ENCODE measurements at places on chromosomes 6 and 20.

DNA sequence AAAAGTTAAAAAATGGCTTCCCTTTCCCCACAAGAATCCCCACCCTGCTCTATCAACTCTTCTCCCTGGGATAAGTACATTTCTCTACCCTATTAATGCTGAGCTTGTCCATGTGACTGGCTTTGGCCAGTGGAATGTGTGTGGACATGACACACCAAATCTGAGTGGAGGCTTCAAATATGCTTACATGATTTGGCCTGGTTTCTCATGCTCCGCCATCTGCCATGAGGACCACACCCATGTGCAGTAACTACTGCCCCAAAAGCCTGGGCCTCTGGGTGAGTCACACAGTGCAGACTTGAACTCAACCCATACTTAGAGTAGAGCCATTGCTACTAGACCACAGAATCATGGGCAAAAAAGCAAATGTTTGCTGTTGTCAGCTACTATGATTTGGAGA lies 65.4 kb downstream of the PRND start:
- DNase-seq: no peak

DNA sequence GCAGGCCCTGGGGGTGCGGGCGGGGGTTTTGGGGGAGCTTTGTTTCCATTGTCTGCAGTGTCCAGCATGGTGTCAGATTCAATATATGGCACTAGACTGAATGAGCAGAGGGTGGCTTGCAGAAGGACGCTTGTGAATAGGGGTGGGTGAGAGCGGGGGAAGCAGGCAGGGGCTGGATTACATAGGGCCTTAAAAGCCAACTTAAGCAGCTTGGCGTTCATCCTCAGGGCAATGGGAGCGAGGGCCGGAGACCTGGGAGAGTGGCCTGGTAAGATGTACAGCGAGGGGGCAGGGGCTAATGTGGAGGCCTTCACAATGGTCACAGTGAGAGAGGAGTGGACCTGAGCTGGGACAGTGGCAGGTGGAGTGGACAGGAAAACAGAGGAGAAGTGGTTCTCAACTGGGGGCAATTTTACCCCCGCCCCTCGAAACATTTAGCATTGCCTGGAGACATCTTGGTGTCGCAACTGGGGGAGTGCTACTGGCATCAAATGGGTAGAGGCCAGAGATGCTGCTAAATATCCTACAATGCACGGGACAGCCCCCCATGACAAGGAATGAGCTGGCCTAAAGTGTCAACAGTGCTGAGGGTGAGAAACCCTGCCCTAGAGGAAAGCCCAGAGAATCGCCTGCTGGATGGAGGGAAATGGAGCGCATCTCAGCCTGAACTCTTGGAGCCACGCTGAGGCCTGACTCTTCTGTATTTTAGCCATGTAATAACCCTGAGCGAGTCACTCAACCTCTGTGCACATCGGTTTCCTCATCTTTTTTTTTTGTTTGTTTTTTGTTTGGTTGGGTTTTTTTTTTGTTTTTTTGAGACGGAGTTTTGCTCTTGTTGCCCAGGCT lies 15.1 kb upstream of the BAK1 start:
- no peak for DNase-seq

DNA sequence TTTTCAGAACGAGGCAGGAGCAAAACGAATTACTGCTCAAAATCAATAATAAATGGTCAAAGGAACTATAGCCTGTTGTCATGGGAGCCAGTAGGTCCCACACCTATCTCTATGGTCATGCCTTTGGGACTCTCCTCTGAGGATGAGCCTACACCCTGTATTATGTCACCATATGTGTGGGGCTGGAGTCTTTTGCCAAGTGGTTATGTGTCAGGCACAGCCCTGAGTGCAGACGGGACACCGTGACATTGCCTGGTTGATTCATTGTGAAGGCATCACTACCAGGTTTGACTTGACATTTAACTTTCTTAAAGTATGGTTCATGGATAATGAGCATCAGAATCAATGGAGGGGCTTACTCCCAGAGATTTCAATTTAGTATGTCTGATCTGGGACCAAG lies 23.6 kb downstream of the BMP6 start:
- DNase-seq: no peak

- DNase-seq: no peak
Observed at GRCh38 chr6:47235421-47235820, 74.3 kb downstream of the TNFRSF21 start.

DNA sequence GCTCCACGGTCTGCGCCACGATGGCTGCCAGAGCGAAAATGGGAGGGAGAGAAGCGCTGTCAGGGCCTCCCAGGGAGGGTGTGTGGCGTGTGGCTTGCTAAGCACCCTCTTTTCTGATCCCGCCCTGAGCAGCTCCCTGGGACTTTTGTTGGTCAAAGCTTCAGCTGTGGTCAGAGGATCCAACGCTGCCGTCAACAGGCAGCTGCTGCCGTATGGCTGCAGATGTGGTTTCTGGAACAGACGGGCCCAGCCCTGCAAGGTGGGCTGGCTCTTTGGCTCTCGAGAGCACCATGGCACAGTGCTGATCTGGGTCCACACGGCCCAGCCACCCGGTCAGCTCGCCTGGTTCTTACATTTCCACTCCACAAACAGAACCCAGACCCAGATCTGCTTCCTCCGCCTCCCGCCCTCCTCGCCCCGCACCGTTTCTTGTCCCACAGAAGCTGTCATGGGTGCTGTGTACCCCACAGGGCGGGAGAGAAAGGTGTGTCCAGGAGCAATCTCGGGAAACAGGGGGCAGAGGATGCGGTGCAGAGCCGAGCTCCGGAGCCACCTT lies 86.0 kb upstream of the BHLHE23 start:
- DNase-seq: no peak

DNA sequence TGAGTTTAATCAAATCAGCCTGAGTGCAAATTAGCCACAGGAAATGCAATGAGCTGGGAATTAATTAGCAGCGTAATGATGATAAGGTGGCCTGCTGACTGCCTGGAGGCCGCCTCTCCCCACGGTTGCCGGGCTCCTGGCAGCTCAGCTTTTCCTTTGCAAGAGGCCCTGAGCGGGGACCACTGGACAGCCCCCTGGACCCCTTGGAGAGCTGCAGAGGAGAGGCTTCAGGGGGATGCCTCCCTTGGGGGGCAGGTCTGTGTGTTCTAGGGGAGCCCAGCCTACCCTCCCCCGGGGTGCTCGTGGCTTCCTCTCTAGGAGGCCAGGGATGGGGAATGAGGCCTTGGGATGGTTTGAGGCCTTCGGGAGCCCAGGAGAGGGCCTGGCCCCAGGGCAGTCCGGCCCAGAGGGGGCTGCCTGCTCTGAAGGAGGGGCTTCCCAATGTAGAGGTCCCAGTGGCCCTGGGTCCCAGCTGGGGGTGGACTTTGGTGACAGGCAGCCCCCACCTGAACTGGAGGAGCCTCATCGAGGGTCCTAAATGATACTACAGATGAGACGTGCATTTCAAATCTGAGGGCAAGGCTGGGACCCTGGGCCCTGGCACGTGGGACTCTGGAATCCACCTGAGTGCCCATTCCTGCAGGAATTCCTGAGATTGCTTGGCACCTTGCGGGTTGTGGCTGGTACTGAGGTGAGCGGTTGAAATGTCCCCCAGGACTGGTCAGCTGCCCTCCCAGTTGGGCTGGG lies 66.4 kb upstream of the BHLHE23 start:
- no peak for DNase-seq

DNA sequence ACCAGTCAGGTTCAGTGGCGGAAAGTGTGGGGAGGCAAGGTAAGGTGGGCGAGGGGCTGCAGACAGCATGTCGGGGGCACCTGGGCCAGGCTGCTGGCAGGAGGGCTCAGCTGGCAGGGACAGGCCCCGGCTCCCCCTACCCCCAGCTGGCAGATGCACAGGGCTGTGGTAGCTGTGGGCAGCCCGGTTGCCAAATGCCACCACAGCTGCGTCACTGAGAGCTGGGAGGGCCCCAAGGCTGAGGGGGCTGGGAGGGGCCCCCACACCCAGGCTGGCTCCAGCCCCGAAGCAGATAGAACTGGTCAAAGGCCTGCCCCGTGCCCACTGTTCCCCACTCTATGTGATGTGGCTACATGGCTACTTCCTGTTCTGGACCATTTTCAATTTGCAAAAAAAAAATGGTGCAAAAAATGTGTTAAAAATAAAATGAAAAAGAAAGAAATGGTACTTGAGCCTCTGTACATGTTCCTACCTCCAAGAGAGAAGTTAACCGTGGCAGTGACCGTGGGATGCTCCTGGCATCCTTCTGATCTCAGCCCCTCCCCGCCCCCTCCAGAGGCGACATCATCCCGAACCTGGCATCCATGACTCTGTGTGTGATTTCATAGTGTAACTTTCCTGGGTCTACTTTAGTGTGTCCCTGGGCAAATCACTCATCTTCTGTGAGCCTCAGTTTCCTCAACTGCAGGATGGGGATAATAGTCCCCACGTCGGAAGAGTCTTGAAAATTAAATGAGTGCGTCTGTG lies 64.4 kb downstream of the UBE2V1 start:
- peak; percentile 8 for DNase-seq

- no peak for DNase-seq
Observed at GRCh38 chr20:63740627-63741353, 1.2 kb downstream of the SLC2A4RG start.

DNA sequence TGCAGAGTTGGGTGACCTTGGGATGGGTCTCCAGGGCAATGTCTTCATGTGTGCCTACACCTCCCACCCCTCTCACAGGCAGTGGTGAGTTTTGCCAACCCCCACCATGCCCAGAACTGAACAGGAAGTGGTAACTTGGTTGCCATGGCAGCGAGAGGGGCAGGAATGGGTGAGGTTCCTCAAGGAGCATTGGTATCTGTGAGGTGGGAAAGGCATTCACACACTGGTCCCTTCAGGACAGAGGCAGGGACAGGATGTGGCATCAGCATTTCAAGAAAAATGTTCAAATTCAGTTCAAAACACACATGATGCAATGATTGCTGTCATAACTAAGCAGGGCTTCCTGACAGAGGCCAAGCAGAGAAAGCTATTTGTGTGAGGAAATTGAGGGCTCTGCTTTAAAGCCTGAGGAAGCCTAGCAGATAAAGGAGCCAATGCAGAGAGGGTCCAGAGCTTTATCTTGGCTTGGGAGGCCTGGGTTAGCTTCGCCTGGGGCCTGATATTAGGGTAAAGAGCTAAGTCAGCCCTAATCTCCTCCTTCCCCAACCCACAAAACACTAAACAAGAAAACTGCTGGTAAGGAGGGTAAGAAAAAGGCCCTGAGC lies 551 bp downstream of the TREML2 start:
- DNase-seq: peak; percentile 53

DNA sequence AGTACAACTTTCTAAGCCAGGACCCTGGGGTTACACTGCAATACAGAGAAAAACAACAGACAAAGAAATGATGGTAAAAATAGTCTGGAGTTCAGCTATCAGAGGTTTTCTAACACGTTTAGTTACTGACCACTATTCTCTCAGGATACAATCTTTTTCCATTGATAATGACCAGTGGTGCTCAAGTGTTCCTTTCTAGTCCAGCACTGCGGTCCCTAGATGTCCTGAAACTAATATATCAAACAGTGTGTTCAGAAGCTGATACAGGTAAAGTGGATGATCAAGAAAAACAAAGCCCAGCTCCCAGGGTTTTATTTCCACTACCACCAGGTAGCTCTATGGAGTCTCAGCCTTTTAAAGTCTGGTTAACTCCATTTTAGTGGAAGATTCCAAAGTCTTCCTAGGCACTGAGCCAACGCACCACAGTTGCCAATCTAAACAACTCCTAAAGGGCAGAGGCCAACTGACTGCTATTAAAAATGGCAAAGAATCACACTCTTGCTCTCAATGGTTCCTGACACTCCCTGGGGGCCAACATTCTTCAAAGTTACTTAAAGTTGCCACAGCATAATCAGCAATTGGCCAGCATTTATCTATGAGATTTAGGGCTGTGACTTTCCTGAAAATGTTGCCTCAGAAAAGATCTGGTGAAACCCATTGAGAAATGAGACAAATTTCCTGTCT lies 38.2 kb downstream of the DZANK1 start:
- DNase-seq: no peak

- DNase-seq: no peak
Observed at GRCh38 chr6:2731281-2731909, 19.3 kb downstream of the MYLK4 start.

DNA sequence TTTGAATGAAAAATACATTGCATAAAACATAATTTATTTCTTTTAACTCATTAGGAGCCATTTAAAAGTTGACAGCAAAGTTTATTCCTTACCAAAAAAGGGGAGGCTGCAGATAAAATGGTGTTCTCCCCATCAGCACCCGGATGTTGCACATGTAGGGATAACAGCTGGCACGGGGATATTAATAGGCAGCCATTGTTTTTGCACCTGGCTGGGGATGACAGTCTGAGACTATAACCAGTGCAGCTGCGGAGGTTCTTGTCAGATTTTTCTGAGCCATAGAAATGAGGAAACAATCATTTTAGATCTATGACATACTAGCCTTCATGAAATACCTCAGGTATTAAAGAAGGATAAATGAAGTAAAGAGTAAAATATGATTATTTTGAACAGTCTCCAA lies 20.1 kb upstream of the HECA start:
- no peak for DNase-seq

- no peak for DNase-seq
Observed at GRCh38 chr6:7894262-7895124, 16.1 kb downstream of the TXNDC5 start.

DNA sequence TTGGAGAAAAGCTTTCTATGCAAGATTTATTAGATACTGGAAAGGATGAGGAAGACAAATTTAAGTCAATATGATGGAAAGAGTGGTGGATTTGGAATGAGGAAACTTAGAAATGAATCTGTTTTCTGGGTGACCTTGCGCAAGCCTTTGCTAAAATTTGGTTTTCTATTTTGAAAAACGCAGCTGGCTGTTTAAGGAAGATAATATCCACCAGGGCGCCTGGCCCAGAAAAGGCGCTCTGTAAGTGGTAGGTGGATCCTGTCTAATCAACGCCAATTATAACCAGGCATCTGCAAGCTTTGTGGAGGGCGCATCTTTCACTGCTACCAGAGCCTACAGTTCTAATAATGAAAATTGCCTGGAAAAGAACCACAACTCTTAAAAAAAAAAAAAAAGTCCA lies 398 bp upstream of the SPATS1 start:
- no peak for DNase-seq

DNA sequence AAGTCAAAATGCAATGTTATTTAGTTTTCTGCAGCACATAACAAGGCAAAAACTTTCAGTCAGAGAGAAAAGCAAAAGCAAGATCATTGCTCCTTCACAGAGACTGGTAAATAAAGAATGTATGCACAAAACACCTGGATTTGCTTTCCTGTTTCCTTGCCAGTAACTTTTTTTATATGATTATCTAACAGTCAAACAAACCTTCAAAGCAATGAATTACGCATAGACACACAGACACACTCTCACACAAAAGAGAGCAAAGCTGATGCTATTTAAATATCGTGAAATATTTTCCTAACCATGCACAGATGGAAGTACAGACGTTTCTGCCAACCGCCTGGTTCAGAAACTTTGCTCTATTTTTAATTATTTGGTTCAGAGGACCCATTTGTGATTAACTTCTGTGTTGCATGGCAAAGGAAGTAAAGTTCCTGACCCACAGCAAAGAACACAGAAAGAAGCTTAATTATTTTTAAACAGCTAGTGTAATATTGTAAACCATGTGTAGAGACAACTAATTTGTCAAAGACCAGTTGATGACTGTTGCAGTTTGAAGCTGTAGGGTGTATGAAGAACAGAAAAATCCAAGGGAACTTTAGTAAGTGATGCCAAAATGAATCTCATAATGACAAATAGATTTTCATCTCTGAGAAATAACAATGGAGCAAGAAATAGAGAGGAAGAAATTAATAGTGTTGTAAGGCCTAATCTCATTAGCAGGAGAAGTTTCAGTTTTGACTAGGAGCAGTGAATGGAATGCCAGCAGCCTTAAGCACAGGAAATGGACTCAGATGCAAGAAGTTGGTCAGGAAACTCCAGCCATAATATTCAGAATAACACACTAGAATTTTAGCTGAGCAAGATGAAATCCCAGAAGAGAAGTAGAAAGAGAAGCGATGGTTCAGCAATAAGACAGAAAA lies 24.1 kb downstream of the ATXN1 start:
- no peak for DNase-seq
